Fibroblast of mammary gland (primary cell): ENCODE measurements at places on chromosomes 4 and X.

GRCh38 chr4:1081689-1082040, 31.7 kb downstream of the RNF212 start:
- DNase-seq: peak; percentile 79

GRCh38 chr4:7254736-7255487, 62.6 kb downstream of the SORCS2 start:
- DNase-seq: peak; percentile 85

DNA sequence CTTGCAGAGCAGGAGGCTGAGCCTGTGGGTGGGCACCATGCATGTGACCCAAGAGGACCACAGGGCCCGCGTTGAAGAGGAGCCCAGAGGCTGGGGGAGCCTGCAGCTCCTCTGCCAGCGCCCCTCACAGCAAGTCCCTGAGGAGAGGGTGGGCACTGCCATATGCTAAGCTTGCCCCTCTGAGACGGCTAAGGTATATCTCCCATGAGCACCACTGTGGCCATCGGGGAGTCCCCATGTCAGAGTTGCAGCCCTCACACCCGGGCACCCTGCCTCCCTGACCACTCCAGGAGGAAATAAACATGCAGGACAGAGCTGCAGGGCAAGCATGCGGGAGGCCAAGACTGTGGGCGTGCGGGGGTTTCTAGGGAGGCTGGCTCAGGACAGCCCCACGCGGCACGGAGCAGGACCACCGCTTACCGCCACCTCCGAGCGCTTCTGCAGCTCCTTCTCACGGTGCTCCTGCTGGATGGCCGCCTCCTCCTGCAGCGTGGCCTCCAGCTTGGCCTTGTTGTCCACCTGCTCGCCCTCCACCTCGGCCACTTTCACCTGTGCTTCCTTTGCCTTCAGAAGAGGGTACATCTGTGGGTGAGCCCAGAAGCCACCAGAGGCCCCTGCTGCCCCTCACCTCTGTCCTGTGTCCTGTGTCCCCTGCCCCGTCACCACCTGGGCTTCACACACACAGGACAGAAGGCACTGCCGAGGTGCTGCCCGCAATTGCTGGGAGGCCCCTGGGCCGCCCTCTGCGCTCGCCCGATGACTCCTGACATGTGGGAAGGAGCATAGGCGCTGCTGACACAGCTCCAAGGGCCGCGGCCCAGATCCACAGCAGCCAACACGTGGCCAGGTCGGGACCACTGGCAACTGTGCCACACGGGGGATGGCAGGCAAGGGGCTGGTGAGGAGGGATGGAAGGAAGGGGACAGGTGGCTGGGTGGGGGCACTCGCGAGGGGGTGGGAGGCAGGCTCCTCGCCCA, 29.8 kb downstream of the FGFR3 start:
- no peak for DNase-seq

GRCh38 chr4:24856586-24856985, 56.3 kb downstream of the CCDC149 start:
- DNase-seq: peak; percentile 75

DNA sequence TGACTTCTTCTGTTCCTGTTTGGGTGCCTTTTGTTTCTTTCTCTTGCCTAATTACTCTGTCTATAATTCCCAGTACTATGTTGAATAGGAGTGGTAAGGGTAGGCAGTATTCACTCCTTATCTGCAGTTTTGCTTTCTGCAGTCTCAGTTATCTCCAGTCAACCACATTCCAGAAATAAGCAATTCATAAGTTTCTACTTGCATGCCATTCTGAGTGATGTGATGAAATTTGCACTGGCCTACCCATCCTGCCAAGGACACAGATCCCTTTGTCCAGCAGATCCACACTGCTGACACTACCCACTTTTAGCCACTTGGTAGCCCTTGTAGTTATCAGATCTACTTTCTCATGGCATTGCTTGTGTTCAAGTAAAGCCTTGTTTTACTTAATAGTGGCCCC, 971.6 kb upstream of the INTU start:
- DNase-seq: no peak

GRCh38 chrX:102846544-102847236, 90.4 kb upstream of the RAB40AL start:
- peak; percentile 78 for DNase-seq

- no peak for DNase-seq
These were observed 1295.8 kb upstream of the AGA start for GRCh38 chr4:178738026-178738425.

DNA sequence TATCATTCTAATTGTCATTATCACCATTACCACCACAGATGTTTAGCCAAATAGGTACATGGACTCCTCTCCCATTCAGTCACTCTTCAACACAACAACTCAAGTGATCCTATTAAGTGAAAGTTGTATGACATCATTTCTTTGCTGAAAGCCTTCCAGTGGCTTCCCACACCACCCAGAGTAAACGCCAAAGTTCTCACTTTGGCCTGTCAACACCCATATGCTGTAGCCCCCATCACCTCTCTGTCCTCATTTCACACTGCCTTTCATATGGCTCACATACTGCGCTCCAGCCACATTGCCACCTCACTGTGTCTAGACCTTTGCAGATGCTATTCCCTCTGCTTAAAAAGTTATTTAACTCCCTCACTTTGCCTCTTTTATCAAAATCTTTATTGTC, 682.3 kb downstream of the ADGRL3 start:
- no peak for DNase-seq

- peak; percentile 87 for DNase-seq
These were observed 53.4 kb downstream of the ABCG2 start for GRCh38 chr4:88104902-88105610.

DNA sequence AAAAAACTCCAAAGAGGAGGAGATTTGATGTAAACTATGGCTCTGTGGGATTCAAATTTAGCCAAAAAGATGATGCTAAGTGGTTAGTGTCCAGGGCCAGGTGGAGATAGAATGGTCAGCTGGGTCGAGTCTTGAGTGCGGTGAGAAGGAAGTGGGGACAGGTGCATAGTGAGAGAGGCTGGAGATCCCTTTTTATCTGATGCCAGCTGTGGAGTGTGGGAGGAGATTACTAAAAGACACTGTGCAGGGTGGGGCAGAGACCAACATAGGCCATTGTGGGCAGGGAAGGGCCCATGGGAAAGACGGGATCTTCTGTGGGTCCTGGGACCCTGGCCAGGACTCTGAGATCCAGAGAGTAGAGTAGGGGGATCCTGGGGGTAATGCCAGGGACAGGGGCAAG, 34.6 kb upstream of the LEF1 start:
- DNase-seq: no peak

GRCh38 chr4:83561381-83561780, 25.5 kb downstream of the GPAT3 start:
- DNase-seq: peak; percentile 85

- no peak for DNase-seq
These were observed 508.7 kb downstream of the FSTL5 start for GRCh38 chr4:161655148-161655547.

GRCh38 chrX:109760209-109760921, 27.3 kb upstream of the ACSL4 start:
- peak; percentile 15 for DNase-seq
